IPS DF 6.9 (cell line): ENCODE measurements at places on chromosomes 6 and 20.

- DNase-seq = no peak
Observed at GRCh38 chr6:168838037-168838399, 397.0 kb downstream of the SMOC2 start.

- DNase-seq = no peak
Observed at GRCh38 chr6:156694679-156695078, 82.5 kb upstream of the ARID1B start.

DNA sequence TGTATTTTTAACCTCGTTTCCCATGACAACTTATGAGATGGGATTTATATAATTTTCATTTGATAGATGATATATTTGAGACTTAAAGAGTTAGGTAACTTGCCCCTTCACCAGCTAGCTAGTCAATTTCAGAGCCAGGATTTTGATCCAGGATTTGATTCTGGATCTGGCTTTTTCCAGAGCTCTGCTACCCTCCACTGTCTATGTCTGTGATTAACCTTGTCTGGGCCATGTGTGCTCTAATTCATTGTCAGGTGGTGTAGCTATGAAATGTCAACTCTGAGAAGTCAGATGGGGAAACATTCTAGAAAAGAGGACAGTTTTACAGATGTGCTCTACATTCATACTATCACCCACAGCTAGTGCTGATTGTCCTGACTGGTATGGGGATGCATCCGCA lies 42.5 kb upstream of the MLIP start:
- no peak for DNase-seq

DNA sequence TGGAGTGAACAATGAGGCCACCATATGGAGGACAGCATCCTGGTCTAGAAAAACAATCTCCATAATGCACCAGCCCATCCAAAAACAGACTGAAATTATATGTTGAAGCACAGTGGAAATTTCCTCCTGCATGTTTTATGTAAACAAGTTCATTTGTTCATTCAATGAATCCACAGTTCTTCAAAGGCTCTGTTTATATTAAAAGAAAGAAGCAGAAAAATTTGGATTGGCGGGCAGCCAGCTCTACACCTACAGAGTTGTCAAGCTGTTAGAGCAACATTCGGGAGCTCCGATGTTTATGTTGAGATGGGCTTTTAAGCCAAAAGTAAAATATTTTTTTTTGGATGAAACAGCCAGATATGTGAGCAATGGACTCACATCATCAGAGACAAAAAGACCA lies 395.3 kb upstream of the SULF2 start:
- DNase-seq = no peak

GRCh38 chr6:163408352-163408991 lies 6.0 kb upstream of the QKI start:
- DNase-seq = no peak

DNA sequence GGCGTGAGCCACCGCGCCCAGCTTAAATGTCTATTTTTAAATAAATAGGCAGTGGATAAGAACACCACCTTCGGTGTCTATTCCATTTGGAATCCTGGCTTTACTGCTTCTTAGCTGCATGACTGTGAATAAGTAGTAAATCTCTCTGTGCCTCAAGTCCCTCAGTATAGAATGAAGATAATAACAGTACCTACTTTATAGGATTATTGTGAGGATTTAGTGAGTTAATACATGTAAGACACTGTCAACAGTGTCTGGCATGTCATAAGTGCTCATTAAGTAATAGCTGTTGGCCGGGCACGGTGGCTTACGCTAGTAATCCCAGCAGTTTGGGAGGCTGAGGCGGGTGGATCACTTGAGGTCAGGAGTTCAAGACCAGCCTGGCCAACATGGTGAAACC lies 10.1 kb downstream of the TPX2 start:
- no peak for DNase-seq

- DNase-seq = no peak
Observed at GRCh38 chr6:235763-236360, 56.4 kb upstream of the DUSP22 start.

DNA sequence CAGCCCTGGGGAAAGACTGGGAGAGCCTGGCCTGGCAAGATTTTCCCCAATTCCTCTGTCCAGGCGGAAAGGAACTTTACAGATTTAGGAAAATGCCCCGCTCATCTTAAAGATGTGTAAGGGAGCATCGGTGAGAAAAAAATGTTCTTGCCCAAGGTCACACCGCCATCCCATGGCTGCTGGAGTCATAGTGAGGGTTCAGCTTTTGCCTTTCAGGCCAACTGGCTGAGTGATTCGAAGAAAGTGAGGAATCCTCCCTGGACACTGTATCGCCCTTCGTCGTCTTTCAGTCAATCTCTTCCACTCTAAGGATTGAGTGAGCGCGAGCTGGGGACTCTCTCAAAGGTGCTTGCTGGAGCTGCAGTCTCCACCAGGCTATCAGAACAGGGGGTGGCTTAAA lies 1.4 kb downstream of the WFDC2 start:
- no peak for DNase-seq

DNA sequence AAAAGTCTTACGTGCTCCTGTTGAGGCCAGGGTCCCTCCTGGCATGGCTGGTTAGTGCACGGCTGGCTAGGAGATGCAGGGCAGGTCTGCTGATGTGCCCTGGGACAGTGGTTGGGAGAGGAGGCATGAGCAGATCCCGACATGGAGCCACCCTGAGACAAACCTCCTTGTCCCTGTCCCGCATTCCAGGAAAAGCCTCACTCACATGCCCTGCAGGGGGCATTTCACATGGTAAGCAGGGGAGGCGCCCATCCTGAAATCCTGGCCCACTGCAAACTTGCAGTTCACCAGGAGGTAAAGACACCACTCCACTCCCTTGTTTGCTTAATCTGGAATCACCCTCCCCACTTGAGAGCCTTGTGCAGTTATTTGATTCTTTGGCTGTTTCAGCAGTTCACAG lies 116.7 kb upstream of the SLC24A3 start:
- peak; percentile 45 for DNase-seq

DNA sequence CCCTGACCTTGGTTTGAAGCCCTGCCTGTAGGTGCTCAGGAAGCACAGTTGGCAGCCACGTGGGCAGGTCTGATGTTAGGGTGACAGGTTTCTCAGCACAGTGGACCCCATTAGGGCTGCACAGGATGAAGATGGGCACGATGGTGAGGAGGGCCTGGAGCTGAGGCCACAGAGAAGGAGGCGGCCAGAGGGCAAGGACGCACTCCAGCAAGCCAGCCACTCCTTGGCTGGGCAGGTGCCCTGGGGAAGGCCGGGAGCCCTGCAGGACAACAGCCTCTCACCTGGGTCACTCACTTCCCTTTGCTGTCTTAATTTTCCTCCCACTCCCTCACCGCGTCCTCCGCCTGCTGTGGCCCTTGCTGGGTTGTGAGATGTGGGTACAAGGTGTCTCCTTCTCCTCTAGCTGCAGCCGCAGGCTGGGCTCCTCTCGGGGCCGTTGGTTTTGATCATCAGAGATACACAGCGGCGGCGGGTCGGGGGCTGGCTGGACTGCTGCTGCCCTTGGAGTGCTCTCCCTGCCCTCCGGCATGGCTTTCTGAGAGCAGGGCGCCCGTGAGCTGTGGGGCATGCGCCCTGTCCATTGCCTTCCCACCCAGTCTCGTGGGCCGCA lies 5.7 kb downstream of the OSBPL2 start:
- no peak for DNase-seq

DNA sequence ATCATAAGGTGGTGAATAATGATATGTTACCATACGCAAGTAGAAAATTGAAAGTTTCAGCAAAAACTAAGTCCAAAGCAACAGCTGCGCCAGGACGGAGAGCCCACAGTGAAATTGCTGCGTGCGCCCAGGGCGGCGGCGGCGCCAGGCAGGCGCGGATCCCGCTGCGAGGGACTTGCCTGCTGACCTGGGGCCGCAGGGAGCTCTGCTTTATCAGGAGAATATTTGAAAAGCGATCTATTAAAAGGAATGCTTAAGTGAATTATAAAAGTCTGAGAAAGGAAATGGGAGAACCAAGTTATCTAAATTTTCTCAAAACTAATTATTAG lies 85.4 kb downstream of the THBS2 start:
- DNase-seq = no peak

GRCh38 chr20:38242848-38243708 lies 17.5 kb downstream of the KIAA1755 start:
- peak; percentile 41 for DNase-seq

GRCh38 chr20:54067606-54068174 lies 2.7 kb downstream of the BCAS1 start:
- no peak for DNase-seq

DNA sequence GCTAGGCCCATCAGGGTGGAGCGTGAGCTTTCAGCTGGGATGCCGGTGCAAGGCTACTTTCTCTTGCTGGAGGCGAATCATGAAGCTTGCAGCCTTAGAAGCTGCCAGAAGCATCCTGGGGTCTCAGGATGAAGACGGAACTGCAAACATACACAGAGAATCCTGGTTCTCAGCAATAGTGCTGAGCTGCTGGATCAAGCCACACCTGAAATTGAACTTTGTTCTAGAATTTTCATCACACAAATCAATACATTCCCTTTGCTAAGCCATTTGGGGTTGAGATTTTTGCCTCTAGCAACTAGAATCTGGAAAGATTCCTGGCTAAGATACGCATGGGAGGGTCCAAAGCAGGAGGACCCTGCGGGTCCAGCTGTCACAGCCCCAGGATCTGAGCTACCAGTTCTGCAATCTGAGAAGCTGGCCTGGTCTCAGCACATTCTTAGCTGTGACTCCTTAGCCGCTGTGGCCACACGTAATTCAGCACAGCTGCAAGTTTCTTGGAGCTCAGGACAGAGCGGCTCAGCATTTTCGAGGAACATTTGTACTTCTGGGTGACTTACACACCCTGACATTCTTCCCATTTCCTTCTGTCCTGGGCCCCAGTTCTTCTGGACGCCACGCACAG lies 6.6 kb upstream of the ARFGAP1 start:
- no peak for DNase-seq

DNA sequence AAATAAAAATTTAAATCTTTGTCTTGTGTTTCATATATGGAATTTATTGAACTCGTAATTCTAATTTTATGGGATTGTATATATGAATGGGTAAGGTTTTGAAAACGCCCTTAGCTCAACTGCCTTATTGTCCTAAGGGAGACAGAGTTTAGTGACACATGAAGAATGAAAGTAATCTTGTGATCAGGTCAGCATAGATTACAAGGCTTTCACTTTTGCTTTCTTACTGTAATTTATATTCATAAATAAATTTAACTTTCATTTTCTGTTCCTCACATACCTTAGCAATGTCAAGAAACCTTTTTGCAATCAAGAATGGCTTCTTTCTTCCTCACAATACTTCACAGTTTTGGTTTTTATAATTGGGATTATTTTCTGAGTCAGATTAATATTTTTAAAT lies 14.4 kb downstream of the KPNA5 start:
- DNase-seq = no peak

GRCh38 chr6:257031-257725 lies 35.1 kb upstream of the DUSP22 start:
- no peak for DNase-seq

DNA sequence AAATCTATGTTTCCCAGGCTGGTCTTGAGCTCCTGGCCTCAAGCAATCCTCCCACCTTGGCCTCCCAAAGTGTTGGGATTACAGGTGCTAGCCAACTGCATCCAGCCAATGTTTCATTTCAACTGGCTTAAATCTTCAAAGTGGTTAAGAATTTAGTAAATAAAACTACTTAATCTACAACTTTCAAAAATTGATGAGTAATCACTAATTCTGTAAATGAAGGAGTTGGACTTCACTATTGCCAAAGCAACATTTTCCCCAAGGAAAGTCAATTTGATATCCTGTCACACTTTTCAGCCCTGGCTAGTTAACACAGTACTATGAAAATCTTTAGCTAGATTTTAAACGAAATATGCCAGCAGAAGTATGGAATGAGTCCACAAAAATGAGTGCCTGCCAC lies 3.8 kb downstream of the TOMM6 start:
- DNase-seq = no peak

DNA sequence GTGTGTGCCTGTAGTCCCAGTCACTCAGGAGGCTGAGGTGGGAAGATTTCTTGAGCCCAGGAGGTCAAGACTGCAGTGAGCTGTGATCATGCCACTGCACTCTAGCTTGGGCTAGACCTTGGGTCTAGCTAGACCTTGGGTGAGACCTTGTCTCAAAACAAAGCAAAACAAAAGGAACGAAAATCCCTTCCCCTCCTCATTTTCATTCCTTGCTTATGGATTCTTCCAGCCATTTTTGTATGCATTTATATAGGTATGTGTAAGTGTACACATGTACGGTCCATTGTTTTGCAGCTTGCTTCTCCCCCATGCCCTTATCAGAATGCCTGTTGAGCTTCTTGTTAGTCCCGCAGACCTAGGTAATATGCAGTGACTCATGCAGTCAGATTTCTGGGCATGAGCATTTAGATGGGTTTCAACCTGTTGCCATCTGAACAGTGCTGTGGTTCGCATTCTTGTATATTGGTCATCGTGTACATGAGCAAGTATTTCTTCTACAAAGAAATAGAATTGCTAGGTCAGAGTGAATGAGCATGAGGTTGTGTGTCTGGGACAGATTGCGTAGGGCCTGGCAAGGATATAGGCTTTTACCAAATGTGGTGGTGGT lies 73.2 kb downstream of the ATRN start:
- no peak for DNase-seq

- DNase-seq = no peak
Observed at GRCh38 chr6:37565267-37566110, 65.8 kb upstream of the CCDC167 start.

GRCh38 chr6:64591676-64592036 lies 956.1 kb downstream of the PHF3 start:
- DNase-seq = no peak

- DNase-seq = no peak
Observed at GRCh38 chr6:166533205-166533824, 53.2 kb downstream of the RAMACL start.

GRCh38 chr20:24600012-24600411 lies 130.6 kb downstream of the SYNDIG1 start:
- no peak for DNase-seq

DNA sequence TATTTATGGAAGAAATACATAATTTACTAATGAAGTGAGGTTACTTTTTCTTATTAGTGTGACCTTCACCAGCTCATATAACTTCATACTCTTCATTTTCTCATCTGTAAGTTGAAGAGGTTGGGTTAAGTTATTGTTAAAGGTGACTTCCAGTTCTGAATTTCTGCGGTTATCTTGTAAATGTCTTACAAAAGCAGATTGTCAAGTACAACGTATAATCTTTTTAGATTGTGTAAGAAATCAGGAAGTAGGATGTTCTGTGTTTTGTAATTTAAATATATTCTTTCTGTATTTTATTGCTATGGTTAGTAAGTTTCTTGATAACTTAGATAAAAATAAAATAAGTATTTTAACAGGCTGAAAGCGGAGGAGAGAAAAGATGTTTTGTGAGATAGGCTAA lies 12.0 kb downstream of the WTAP start:
- DNase-seq = no peak

DNA sequence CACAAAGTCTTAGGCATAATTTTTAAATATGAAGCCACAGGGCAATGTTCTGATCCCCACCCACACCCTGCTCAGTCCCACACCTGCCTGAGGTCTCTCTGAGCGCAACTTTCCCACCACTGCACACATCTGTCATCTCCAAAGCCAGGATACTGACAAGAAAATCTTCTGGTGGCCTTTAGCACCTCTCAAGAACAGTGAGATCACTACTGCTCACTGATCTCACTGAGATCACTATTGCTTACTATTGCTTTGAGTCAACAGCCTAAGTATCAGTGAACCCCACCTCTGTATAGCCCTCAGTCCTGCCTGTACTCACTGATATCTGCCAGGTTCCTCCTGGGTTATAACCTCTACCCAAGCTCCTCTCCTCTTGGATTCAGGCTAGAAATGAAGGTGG lies 6.4 kb downstream of the TNFRSF21 start:
- DNase-seq = no peak

GRCh38 chr20:24453869-24454268 lies 15.6 kb upstream of the SYNDIG1 start:
- DNase-seq = no peak
